Progenitor cell of endocrine pancreas (in vitro differentiated cells): ENCODE measurements at places on chromosomes 12 and 14. TPM values are rescaled to one million over a fixed set of nuclear protein-coding genes. Genes with fewer than 3 reads are reported as not detected.

DNA sequence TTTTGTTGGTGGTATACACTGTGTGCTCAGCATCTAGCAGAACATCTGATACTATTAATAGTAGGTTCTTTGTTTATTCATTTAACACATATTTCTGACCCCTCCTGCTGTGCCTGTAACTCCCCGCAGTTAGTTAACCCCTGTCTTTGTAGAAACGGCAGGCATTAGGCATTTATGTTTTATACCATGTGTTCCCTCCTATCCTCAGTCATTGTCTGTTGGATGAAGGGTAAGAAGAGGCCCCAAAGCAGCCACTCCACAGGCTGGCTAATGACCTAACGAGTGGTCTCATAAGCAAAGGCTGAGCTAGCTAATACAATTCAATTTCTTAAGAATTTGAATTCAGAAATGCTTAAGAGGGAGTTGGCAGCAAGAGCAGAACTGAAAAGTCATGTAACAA is 170.8 kb downstream of the TMX1 start:
- no peak for DNase-seq

DNA sequence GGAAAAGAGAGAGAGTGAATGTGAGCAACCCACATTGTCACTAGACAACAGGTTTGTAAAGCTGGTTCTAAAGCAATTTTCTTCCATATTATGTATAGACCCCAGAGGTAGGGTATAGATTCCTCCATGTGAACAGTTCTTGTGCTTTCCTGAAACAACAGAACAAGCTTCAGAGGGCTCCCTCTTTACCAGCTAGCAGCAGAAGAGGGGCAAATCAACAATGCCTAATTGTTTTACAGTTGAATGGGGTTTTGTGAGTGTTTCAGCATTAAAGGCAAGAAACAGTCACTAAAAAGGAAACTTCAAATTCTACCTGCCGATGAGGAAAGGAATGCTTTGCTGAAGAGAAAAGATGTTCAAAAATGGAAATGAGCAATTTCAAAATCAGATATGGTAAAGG is 341.2 kb upstream of the KITLG start:
- no peak for DNase-seq

- no peak for DNase-seq
Observed at GRCh38 chr12:111297703-111298426, 71.0 kb downstream of the PHETA1 start.

The AQP2 gene
- total RNA-seq = 0.29 and 1.0 TPM in 2 replicates

The IFI27L2 gene
- total RNA-seq = 27.4 and 32.2 TPM in 2 replicates

- DNase-seq = no peak
Observed at GRCh38 chr14:78747813-78748212, 577.6 kb downstream of the NRXN3 start.
